ENCODE measurements at places on chromosomes 1 and 21.

GRCh38 chr1:227808566-227808965 lies 6.9 kb upstream of the PRSS38 start:
- DNase-seq, result no peak

DNA sequence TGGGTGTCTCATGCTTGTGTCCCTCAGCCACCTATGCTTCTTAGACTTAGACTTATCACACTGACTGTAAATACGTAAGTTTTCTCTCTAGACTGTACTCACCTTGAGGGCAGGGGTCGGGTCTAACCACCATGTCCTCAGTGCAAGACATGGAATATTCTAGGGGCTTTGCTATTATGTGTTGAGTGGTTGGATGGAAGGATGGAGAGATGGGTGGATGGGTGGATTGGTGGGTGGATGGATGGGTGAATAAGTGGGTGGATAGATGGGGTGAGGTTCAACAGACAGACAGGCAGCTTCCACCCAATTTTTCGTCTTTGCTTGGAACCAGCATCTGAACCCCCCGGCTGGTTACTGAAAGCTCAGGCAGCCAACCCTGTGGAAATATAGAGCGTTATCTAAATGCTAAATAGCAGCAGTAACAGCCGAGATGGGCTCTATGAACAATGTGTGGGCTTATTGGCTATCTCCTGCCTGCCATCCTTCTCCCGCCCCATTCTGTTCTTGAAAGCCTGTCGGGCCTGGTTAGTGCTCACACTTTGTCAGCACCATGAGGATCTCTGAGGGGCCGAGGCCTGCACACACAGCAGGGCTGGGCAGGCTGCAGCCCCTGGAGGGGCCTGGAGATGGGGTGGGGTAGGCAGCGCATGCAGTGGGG lies 130.7 kb downstream of the ACTL8 start:
- DNase-seq, result no peak

GRCh38 chr1:45796946-45797345 lies 6.5 kb upstream of the MAST2 start:
- no peak for DNase-seq

DNA sequence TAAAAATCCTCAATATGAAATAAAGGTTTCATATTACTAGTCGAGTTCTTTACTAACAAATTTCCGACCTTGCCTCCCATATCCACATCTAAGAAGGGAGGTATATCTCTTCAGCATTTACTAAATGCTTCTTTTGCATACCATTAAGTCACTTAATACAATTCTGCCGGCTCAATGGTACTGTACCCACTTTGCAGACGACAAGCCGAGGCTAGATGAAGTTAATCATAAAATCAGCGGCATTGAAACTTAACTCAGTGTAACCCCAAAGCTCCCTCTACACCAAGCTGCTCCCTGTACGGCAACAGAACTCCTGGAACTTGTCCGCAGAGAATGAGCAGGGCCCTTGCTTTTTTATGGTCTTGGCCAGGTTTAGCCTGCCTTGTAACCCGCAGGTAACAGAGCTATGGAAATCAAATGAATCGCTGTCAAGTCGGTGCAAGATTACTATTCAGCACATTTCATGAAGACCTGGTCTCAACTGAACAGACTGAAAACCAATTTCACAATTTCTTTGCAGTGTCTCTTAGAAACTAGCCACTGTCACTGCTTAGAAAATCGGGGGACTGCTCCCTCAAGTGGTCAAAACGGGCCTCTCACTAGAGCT lies 738 bp downstream of the INTS7 start:
- DNase-seq, result no peak

DNA sequence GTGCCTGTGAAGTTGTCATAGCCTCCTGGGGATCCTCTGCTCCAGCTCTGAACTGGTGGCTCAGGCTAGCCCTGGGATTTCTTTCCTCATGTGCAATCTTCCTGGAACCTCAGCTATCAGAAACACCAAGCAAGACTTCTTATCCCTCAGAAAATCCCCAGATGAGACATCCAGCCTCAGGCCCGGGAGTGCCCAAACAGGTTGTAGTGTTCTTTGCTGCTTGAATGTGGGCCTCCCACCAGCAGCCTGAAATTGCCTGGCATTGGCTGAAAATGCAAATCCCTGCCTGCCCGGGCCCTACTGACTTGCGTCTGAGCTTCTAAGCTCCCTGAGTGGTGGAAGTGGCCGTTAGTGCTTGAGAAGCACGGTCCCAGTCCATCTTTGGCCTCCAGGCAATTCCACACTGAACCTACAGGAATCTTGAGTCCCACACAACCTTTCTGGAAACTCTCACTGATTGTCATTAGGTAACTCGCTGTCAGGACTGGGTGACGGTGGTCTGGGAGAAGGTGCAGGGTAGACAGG lies 146.8 kb downstream of the ZBTB18 start:
- DNase-seq, result no peak

DNA sequence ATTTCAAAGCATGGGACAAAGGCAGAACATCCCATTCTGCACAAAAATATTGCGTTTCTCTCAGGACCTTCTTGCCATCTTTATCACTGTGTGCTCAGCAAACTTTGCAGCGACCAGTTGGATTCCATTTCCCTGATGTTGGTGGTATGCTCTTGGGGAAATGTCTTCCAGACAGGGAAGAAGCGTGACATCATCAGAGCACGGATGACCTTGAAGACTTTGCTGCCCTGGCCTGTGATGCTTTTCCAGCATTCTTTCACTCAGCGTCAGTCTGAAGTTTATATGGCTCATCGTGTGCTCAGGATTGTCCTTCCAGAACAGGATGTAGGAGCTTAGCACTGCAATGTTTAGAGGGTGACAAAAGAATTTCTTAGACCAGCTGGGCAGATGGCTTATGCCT lies 131.4 kb upstream of the F3 start:
- no peak for DNase-seq

DNA sequence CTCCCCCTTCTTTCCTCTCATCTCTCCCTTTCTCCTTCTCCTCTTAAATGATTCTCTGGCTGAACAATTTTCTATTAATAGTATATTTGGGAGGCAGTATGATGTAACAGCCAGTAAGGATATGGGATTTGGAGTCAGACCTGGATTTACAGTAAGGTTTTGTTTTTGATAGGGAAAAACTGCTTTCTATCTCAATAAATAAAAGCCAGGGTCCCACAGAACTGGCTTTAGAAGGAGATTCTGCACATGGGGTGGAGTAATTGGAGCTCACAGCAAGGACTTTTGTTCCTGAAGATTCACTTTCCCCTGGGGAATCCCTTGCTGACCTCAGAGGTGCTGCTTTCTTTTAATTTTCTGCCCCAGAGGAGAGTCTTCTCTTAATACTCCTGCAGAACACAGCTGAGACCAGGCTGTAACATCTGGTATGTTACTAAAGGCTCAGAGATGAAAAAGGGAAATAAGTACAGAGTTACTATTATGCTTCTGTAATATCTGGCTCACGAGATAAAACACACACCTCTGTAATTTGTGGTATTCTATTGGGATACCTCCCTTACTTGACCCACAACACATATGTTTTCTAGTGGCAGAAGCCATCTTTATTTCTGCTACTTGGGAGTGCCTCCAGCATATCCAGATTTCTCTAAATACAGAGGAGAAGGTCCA lies 13.4 kb downstream of the EPB41 start:
- no peak for DNase-seq

GRCh38 chr1:178150610-178151009 lies 56.7 kb downstream of the RASAL2 start:
- no peak for DNase-seq

DNA sequence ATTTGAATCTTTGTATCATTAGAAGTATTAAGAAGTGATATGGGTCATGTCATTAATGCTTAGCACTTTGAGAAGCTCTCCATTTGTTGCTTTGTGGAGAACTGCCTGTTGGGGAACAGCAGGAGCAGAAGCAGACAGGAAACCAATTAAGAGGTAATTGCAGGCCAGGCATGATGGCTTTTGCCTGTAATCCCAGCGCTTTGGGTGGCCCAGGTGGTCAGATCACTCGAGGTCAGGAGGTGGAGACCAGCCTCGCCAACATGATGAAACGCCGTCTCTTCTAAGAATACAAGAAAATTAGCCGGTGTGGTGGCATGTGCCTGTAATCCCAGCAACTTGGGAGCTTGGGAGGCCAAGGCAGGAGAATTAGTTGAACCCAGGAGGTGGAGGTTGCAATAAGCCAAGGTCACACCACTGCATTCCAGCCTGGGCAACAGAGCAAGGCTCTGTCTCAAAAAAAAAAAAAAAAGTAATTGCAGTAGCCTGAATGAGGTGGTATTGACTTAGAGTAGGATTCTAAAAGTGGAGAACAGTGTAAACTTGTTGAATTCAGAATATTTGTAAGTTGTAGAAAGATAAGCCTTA lies 57.8 kb upstream of the FASLG start:
- no peak for DNase-seq

DNA sequence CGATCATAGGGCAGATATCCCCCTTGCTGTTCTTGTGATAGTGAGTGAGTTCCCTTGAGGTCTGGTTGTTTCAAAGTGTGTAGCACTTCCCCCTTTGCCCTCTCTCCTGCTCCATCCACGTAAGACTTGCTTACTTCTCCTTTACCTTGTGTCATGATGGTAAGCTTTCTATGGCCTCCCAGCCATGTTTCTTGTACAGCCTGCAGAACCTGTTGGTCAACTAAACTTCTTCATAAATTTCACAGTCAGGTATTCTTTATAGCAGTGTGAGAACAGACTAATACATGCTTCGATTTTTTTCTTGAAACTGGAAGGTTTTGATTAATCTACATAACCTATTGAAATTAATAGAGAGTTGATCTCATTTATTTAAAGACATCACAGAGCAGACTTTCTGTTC lies 302.5 kb upstream of the PBX1 start:
- DNase-seq, result no peak

GRCh38 chr1:117026361-117026760 lies 24.8 kb downstream of the CD101 start:
- no peak for DNase-seq

DNA sequence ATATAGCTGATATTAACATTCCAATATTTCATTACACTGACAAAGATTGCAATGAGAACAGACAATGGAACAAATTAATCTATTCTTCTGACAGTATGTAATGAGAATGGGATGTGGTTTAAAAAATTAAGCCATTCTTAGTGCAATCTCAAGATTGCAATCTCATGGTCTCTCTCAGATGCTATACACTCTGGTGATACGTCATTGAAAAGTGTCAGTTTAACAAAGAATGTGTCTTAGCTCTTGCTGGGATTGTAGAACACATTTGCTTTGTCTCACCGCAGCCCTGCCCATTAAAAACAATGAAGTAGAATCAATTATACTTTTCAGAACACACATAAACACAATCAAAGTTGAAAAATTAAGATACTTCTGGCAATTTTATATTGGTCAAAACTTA lies 55.2 kb downstream of the LRRC53 start:
- no peak for DNase-seq

- DNase-seq, result no peak
These were observed 43.4 kb upstream of the C1orf53 start for GRCh38 chr1:197859024-197859423.

- no peak for DNase-seq
These were observed 2.2 kb upstream of the MATN1 start for GRCh38 chr1:30725450-30726095.

GRCh38 chr1:118927427-118928187 lies 60.5 kb downstream of the TBX15 start:
- no peak for DNase-seq

DNA sequence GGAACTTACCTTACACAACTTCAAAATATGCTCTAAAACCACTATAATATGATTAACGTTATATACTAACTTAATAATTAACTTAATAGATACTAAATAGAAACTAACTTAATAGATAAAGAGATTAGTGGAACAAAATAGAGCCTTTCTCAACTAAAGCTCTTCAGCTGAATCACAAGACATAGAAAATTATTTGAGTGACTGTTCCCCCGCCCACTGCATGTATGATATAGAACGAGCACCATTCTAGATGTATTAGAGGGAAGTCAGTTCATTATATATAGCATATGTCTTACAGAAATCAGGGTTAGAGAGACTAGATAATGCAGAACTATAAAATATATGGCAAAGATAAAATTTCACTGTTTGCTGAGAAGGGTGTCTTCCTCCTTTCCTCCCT lies 16.3 kb downstream of the LYPLAL1 start:
- no peak for DNase-seq

DNA sequence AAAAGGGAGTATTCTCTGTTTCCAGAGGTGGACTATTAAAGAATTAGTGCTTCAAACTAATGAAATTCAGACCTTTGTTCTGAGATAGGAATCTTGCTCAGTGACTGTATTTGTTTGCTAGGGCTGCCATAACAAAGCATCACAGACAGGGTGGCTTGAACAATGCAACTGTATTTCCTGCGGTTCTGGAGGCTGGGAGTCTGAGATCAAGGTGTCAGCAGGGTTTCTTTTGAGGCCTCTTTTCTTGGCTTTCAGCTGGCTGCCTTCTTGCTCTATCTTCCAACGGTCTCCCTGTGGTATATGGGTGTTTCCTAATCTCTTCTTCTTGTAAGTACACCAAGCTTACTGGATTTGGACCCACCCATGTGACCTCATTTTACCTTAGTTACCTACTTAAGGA lies 264.6 kb upstream of the PROX1 start:
- no peak for DNase-seq

GRCh38 chr1:56961426-56961825 lies 4.4 kb downstream of the C8B start:
- no peak for DNase-seq

DNA sequence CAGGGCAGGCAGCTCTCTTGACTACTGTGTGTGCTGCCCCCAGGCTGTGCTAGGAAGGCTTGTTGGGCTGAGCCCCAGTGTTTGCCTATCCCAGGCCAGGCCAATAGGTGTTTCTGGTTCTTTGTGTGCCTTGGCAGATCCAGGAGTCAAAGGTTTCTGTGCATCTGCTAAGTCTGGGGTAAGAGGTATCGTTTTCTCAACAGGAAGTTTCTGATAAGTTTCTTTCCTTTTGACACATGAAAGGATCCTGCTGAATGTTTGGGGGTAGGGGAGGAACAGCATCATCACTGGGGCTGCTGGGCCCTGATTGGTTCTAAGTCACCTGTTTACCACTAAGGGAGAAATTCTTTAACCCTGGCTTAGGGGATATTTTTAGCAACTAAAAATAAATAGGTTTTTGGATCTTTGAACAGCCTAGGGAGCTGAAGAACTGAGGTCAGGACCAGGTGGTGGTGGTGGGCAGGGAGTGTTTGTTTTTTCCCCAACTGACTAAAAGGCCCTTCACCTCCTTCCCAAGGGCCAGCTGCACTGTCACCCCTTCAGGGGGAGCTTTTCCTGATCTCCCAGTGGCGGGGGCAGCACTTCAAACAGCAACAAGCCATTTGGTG lies 85.1 kb downstream of the KCNN3 start:
- no peak for DNase-seq

Data from activated gamma-delta T cell treated with anti-CD3 and anti-CD28 coated beads, Interleukin-2, amount 50 U/mL, for 16 hours (primary cell).